Calu3 (cell line): ENCODE measurements at places on chromosomes 1 and 21. TPM values are rescaled to one million over a fixed set of nuclear protein-coding genes. Genes with fewer than 3 reads are reported as not detected.

DNA sequence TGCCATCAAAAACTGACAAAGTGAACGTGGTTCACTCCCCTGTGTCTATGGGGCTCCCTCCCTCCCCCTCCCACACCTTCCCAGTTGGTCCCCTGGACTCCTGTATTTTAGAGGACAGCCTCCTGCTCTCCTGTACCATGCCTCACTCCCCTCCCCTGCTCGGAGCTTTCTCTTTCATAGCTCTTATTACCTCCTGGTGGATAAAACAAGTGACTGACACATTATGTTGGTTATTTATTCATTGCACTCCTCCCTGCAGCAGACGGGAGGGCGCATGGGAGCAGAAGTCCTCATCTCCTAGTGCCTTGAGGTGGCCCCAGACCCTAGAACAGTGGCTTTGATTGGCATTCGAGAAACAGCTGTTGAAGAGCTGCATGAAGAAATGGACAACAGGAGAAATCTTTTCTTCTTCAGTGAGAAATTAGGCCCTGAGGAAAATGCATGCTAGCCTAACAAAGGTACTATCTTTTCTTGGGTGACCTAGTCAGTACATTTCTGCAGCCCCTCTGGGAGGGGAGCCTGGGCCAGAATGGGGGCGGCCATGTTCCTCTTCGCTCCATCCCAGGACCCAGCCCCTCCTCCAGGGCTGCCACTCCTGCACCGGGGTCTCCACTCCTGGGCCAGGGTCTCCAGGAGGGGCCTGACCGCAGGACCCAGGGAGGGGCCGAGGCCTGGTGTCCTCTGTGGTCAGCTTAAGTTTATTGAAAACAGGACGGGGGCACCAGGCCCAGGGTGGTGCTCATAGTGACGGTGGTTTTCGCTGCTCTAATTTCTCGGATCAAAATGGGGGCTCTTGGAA is 1.2 kb upstream of the TFF1 start:
- no peaks in the 10 kb centered on the region for H3K36me3 ChIP-seq
- H3K27me3 ChIP-seq = no peaks in the 10 kb centered on the region
- peaks cover 19% of the 10 kb centered on the region for H3K4me1 ChIP-seq
- no peak overlapping the region for H3K4me3 ChIP-seq
- no peak overlapping the region for H3K27ac ChIP-seq
- DNase-seq = no peak

- H3K27ac ChIP-seq = peak overlapping the region; percentile 5
- DNase-seq = no peak
- H3K4me3 ChIP-seq = no peak overlapping the region
- no peaks in the 10 kb centered on the region for H3K27me3 ChIP-seq
- no peaks in the 10 kb centered on the region for H3K36me3 ChIP-seq
These were observed 16.1 kb downstream of the RGS4 start for GRCh38 chr1:163085041-163085903.

DNA sequence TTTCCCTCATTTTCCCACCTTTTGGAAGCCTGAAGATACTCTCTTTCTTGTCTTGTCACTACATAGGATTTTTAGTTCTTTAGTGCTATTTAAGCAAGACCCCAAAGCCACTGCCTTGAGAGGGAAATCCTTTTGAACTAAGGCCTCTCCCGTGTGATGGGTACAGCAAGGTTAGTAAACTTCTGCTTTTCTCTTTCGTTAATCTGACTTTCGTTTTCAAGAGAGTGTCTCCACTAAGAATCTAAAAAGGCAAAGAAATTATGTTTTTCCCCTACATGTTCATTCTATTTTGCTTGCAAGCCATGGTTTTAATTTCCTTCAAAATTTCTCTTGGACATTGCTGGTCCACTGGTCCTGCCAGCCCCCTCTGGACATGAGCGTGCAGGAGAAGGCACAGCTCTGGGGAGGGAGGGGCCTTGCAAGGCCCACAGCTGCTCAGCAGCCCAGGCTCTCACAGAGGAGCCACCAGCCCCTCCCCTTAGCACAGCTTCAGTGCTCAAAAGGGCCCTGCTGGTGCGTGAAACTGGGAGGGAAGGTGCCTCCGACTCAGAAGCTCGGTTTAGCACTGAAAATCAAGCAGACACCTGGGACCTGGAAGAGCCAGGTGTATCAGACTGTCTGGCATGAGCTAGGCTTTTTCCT is 210.9 kb upstream of the GALNT2 start:
- no peak for DNase-seq
- no peak overlapping the region for H3K27ac ChIP-seq
- H3K4me1 ChIP-seq = no peaks in the 10 kb centered on the region
- peaks cover 67% of the 10 kb centered on the region for H3K27me3 ChIP-seq
- no peak overlapping the region for H3K4me3 ChIP-seq
- H3K36me3 ChIP-seq = no peaks in the 10 kb centered on the region

DNA sequence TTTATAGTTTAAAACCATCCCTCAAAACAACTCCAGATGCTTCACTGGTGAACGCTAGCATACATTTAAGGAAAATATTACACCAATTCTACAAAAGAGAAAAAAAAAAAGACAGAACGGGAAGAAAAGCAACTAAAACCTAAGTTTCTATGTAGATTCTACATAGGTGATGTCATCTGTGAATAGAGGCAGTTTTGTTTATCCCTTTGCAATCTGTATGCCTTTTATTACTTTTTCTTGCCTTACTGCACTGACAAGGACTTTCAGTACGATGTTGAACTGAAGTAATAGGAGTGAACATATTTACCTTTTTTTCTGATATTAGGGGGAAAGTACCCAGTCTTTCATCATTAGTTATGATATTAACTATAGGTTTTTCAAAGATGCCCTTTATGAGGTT is 101.7 kb upstream of the HAO2 start:
- H3K4me3 ChIP-seq = no peak overlapping the region
- H3K36me3 ChIP-seq = no peaks in the 10 kb centered on the region
- no peaks in the 10 kb centered on the region for H3K27me3 ChIP-seq
- no peaks in the 10 kb centered on the region for H3K4me1 ChIP-seq

- H3K36me3 ChIP-seq = no peaks in the 10 kb centered on the region
- no peak overlapping the region for H3K4me3 ChIP-seq
- peaks cover 2% of the 10 kb centered on the region for H3K4me1 ChIP-seq
- H3K27ac ChIP-seq = no peak overlapping the region
- H3K27me3 ChIP-seq = no peaks in the 10 kb centered on the region
These were observed 47.8 kb upstream of the SRSF10 start for GRCh38 chr1:24027838-24028468.

DNA sequence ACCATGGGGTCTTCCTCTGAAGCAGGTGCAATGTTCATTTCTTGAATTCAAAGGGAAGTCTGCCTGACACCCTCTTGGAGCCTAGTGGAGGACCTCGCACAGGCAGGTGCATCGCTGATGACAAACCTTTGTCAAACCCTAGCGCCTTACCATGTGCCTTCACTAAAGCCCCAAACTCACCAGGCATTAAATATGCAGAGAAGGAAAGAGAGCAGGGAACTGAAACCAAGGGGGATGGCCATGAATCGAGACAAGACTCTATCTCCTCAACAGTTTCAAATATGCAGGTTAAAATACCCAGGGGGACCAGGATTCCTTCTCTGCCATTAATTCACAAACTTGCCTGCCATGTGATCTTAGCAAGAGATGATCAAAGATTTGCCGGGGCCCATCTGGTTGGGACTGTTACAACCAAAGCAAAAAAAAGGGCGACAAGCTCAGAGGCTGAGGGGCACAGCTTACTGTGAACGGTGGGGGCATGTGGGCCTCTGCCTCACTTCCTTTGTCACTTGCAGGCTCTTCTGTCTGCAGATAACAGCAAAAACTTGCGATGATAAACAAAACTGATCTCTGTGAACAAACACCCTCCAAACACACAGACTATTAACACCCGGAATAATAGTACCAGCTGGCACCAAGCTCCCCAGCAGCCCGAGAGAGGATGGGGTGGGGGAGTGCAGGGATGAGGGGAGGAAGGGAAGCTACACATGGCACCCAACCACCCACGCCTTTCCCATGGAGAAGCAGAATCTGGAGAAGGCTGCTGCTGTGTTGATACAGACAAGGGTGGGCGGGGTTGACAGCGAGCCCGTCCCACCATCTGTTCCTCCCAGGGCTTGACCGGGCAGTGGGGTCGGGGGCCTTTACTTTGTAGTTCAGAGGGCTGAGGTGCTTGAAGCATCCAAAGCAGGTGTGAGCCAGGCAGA is 33.9 kb downstream of the TMEM63A start:
- H3K36me3 ChIP-seq = peaks cover 97% of the 10 kb centered on the region
- peak overlapping the region; percentile 20 for H3K27ac ChIP-seq
- no peaks in the 10 kb centered on the region for H3K4me1 ChIP-seq
- DNase-seq = no peak
- no peak overlapping the region for H3K4me3 ChIP-seq
- H3K27me3 ChIP-seq = no peaks in the 10 kb centered on the region

DNA sequence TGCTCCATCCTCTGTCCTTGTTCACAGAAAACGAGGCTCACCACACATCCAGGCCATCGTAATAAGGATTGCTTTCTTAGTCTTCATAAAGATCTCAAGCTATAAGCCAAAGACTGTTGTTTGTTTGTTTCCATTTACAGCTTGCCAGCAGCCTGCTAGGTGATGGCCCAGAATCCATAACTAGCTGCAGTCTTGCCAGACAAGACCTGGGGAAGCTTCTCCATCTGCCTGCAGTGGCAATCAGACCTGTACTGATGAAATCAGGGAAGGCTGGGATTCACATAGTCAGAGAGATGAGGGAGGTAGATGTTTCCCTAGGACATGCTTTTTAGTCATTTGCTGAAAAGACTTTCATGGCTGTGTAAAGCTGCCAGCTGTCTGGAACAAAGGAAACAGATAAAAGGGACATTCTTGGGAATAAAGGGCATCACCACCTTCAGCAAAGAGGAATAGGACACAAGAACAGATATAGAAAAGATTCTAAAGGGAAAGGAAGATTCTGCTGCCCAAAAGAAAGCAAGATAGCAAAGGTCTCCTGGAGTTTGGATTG is 51.0 kb downstream of the MT1HL1 start:
- H3K4me3 ChIP-seq = no peak overlapping the region
- no peaks in the 10 kb centered on the region for H3K27me3 ChIP-seq
- no peak overlapping the region for H3K27ac ChIP-seq
- DNase-seq = no peak
- H3K4me1 ChIP-seq = no peaks in the 10 kb centered on the region

DNA sequence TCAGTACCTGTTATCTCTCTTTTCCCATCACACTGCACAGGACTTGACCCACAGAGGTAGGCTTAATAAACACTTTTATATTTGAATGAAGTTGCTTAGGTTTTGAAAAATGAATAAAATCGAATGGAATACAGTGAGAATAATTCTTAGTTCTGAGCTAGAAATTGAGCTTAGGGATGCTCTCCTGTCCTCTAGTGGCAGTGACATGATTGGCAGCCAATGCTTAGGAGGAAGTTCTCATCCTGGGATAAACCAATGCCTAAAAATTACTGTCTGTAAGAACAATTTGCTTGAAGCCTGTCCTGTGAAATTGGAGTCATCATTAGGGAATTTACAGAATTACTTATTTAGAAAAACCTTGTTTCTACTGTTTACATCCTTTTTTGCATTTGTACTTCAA is 21.3 kb upstream of the CYP4X1 start:
- DNase-seq = no peak
- H3K27me3 ChIP-seq = peaks cover 52% of the 10 kb centered on the region
- H3K36me3 ChIP-seq = no peaks in the 10 kb centered on the region
- no peaks in the 10 kb centered on the region for H3K4me1 ChIP-seq

DNA sequence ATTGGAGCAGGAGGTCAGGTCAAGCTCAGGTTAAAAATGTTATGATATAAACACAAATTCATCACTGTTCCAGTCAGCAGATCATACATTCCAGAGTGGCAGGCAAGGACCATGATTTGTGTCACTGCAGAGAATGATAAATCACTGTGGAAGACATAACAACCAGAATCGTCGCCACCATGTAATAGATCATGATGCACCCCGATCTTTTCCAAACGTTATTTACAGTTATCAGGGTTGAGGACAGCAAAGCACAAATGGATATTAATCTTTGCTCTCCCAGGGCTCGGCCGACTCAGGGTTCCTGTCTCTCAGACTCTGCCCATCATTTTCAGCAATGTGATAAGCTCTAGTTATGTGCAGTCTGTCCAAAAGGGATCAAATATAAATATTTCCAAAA is 122.7 kb downstream of the ZBTB18 start:
- no peak overlapping the region for H3K27ac ChIP-seq
- H3K27me3 ChIP-seq = no peaks in the 10 kb centered on the region
- H3K4me3 ChIP-seq = no peak overlapping the region

- no peaks in the 10 kb centered on the region for H3K27me3 ChIP-seq
- no peak overlapping the region for H3K4me3 ChIP-seq
- peaks cover 9% of the 10 kb centered on the region for H3K4me1 ChIP-seq
- no peaks in the 10 kb centered on the region for H3K36me3 ChIP-seq
- no peak overlapping the region for H3K27ac ChIP-seq
These were observed 59.5 kb upstream of the TLR5 start for GRCh38 chr1:223202376-223203033.

GRCh38 chr1:29931477-29932175 is 695.3 kb downstream of the PTPRU start:
- H3K36me3 ChIP-seq = no peaks in the 10 kb centered on the region
- H3K27me3 ChIP-seq = peaks cover 44% of the 10 kb centered on the region
- no peak for DNase-seq
- H3K4me1 ChIP-seq = peaks cover 24% of the 10 kb centered on the region
- H3K27ac ChIP-seq = no peak overlapping the region
- H3K4me3 ChIP-seq = no peak overlapping the region

DNA sequence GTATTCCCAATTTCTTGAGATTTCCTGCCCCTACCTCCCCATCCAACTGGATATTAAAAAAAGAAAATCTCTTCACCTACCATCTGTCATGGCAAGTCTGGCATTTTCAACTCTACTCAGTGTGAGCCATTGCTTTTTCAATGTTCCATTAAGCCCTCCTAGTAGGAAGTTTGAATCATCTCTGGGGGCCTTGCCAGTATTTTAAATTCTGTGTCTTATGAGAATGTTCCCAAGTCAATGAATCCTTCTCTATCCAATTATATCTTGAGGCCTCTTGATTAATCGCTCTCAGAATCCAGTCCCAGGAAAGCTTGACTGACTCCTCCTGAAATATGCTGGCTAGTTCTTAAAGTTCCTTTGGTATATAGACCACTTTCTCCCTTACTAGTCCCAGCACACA is 91.5 kb downstream of the NGF start:
- peaks cover 25% of the 10 kb centered on the region for H3K27me3 ChIP-seq
- H3K27ac ChIP-seq = no peak overlapping the region
- H3K4me1 ChIP-seq = no peaks in the 10 kb centered on the region
- H3K4me3 ChIP-seq = no peak overlapping the region
- DNase-seq = no peak
- no peaks in the 10 kb centered on the region for H3K36me3 ChIP-seq

Gene OLIG1
- total RNA-seq = not detected in 2 replicates

Gene UMODL1
- 0.22 TPM in 1 of 2 replicates, not detected in the other for total RNA-seq

Gene TTLL7
- 4.6 and 9.0 TPM in 2 replicates for total RNA-seq

Gene GPR37L1
- 0.12 and 0.22 TPM in 2 replicates for total RNA-seq

Gene KRTAP13-2
- total RNA-seq = not detected in 2 replicates

Gene KIF17
- not detected in 2 replicates for total RNA-seq

Gene ERICH3
- 0.15 and 0.35 TPM in 2 replicates for total RNA-seq
